ENCODE measurements at places on chromosomes 7 and 10.

GRCh38 chr7:156886020-156886795, 6.8 kb downstream of the LMBR1 start:
- DNase-seq = no peak

DNA sequence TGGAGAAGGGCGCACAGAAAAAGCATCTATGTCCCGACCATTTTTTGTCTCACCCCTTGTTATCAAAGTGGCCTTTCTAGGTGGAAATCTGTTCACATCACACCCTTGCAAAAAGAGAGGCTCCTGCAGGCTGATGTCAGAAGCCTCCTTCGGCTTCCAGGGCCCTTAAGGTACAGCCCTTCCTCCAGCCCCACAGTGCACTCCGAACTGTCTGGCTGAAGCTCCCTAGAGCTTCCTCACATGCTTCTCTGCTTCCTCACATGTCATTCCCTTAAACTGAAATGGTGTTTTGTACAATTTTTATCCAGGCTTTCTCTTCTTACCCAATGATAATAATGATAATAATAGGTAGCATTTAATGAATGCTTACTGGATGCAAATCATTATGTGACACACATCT, 210.3 kb downstream of the INHBA start:
- DNase-seq = no peak

DNA sequence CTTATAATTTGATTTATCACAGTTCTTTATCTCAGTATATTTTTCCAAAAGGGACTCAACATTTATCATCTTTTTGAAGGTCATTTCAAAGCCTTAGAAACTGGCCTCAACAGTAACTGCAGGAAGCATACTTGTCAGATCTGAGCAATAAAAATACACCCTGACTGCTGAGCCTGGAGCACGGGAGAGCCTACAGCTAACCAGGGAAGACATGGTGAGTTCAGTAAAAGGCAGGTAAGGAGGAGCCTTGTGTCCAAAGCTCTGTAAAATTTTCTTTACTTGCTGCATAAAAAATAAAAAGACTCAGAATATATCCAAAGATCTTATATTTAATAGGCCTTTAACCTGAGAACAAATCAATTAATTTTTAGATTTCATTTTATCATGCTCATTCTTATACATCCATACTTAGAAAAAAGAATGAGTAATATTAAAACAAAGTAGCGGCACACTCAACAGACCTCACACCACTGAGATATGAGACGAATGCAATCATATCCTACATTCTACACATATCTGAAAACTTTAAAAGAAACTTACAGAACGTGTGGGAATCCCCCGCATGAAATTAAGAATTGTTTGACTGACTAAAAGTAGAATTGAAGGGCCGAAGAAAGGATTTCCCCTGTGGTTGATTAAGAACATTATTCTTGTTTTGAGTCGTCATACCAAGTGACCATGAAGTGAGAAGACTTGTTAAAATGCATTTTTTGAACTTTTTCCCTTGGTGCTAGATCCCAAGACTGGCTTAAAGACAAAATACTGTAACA, 296.4 kb upstream of the MKLN1 start:
- DNase-seq = no peak

DNA sequence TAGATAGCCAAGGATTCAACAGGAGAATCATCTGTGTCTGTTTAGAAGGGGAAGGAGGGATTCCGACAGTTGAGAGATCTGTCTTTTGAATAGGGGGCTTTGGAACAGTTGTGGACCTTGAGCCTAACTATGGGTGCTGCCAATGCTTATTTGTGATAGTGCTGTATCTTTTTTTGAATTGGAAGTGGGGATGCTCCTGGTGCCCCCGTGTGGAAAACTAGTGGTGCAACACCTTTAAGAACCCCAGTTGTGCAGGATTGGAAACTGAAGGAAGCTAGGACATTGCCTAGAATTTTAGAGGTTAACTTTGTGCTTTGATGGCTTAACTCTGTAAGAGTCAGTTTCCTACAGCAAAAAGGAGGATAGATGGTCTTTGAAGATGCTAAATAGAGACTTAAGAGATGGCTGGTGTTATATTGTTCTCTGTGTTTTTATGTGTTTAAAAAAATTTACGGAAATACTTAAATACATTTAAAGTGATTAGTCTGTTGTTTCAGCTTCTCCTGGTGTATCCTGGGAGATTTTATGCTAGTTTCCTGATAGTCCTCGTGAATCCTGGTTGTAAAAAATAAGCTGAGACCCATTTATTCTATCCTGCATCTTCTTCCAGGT, 69.3 kb downstream of the AP3M1 start:
- DNase-seq = peak; percentile 60

DNA sequence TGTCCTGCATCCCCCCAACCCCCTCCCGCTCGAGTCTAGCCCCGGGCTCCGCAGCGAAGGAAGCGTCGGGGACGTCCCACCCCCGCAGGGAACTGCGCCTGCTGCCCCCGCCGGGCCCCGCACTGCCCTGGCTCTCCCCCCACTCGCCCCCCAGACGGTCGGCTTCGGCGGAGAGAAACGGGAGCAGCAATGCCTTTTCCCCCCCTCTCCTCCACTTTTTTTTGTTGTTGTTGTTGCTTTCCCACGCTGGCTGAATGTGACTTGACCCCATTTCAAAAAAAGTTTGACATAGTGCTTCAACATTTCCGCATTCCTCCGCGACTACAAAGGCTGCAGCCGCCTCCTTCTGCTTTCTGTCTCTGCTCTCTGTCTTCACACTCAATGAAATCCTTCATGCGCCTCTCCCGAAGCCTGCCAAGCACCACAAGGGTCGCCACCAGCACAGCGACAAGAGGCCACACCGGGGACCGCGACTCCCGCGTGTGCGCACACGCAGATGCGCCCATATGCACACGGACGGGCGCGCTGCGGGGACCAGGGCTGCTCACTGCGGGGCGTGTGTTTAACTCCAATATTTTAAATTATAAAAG, 1.0 kb downstream of the CDK6 start:
- DNase-seq = peak; percentile 78

- no peak for DNase-seq
Observed at GRCh38 chr7:2046581-2047565, 185.9 kb downstream of the MAD1L1 start.

DNA sequence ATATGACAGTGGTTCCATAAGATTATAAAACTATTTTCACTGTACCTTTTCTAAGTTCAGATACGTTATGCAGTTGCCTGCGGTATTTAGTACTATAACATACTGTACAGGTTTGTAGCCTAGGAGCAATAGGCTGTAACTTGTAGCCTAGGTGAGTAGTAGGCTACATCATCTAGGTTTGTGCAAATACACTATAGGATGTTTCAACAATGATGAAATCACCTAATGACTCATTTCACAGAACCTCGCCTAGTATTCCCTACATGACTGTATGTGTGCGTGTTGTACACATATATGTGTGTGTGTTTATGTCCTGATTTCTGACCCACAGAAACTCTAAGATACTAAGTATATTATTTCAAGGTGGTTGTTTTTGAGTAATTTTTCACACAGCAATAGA, 139.0 kb downstream of the HERPUD2 start:
- DNase-seq = no peak

- DNase-seq = no peak
Observed at GRCh38 chr7:158443688-158444483, 143.7 kb downstream of the PTPRN2 start.

DNA sequence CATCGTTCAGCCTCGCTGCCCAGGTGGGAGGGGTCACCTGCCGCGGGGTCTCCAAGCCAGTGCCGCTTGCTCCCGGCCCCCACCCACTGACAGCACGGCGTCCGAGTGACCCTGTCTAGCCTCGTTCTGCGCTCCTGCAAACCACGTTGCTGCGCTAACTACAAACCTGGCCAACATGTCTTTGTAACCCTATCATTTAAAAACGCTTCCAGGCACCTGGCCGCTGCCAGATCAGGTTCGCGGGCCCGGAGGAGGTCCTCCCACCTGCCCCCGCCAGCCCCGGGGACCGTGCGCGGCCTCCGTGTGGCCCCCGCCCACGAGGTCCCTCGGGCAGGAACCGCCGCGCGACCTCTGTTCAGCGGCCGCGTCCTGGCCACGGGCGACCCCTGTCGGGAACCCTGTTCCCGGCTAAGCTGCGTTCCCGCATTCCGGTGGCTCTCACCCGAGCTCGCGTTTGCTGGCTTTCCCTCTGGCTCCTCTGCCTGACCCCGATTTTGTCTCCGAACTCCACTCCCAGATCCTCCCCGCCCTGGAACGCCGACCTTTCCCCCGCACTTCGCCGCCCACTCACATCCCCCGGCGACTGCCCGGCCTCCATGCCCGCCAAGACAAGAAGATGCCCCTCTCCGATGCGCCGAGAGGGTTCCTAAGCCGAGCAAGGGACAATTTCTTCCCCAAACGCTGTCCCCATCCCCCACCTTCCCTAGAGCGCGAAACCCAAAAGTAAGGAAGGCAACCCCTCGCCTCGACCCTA, 2.4 kb downstream of the SFMBT2 start:
- DNase-seq = peak; percentile 33

- peak; percentile 83 for DNase-seq
Observed at GRCh38 chr10:15324611-15325010, 46.5 kb downstream of the FAM171A1 start.

GRCh38 chr7:28018020-28018419, 162.6 kb downstream of the JAZF1 start:
- DNase-seq = no peak

DNA sequence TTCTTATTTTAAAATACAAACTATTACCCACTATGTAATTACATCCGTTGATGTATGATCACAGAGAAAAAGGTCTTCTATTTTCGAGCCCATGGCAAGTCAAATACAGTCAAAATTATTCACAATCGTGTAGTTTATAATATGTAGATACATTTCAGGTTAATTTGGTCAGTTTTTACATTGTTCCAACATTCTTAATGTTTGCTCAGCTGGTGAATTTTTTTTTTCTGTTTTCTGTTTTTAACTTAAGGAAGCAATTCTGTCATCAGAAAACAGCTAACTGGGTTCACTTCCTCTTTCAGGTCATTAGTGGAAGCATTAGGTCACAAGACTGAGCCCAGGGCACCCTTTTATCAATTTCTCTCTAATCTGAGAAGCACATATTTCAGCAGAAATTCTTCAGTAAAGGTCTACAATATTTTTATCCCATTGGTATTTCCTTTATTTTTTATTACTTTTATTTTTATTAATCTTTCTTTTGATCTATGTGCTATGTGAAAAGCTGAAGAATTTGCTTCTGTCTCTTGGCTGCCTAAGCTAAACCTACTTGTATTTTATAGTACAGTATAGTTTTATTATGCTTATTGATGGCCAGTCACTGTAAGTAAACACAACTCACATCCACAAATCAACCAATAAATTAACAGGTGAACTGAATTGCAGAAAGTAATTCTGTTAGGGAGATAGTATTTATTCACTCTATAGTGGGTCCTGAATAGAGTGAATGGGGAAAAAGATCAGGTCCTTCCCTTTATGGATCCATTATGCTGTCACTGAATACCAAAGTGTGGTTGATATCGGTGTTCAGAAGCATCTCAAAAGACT, 84.6 kb downstream of the ICA1 start:
- DNase-seq = no peak

DNA sequence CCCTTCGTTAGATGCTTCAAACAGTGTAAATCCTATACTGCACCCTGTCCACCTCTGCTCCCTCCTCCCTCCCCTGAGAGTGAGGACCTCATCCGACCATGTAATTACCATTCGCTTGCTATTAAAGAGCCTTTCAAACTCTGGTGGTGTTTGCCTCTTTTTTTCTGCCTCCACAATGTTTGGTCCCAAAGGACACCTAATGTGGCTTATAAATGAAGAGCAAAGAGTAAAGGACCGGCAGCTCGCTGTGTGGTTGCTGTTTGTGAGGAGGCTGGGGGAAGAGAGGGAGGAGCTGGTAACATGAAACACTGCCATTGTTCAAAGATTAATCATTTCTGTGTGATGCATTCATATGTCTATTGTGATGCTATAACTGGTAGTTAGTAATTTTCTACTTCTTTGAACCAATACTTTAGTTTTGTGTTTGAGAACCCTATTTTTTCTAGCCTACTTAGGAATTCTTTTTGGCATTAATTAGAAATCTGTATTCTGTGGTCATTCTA, 27.9 kb downstream of the MTURN start:
- DNase-seq = peak; percentile 66

- no peak for DNase-seq
Observed at GRCh38 chr7:111012799-111013675, 77.9 kb upstream of the LRRN3 start.

DNA sequence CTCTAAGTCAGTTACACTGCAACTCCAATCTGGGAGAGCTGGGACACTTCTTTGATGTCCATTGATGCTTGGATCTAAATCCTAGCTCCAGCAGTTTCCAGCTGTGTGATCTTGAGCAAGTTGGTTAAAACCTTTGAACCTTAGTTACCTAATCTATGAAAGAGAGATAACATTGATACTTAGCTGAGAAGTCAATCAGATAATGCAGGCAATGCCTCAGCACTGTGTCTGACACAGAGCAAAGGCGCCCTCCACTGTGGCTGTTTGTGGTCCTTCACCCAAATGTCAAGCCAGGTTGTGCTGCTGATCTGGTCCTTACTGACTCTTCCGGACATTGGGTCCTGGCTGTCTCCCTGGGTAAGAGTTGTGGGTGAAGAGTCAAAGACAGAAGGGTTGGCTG, 20.2 kb downstream of the DNTT start:
- DNase-seq = no peak

- no peak for DNase-seq
Observed at GRCh38 chr10:92385831-92386230, 94.9 kb downstream of the MARCHF5 start.

GRCh38 chr7:98372993-98373392, 27.9 kb downstream of the BAIAP2L1 start:
- peak; percentile 75 for DNase-seq

- no peak for DNase-seq
Observed at GRCh38 chr7:117972606-117973005, 99.4 kb upstream of the CTTNBP2 start.

DNA sequence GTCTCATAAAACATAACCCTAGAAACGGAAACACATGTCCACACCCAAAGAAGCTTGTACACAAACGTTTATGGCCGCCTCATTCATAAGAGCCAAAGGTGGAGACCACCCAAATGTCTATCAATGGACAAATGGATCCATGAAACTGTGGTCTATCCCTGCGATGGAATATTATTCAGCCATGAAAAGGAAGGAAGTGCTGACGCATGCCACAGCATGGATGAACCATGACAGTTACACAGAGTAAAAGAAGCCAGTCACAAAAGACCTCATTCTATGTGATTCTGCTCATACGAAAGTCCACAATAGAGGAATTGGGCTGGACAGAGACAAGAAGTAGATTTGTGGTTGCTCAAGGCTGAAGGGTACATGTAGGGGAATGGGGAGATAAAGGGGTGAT, 10.8 kb downstream of the CHST15 start:
- no peak for DNase-seq

DNA sequence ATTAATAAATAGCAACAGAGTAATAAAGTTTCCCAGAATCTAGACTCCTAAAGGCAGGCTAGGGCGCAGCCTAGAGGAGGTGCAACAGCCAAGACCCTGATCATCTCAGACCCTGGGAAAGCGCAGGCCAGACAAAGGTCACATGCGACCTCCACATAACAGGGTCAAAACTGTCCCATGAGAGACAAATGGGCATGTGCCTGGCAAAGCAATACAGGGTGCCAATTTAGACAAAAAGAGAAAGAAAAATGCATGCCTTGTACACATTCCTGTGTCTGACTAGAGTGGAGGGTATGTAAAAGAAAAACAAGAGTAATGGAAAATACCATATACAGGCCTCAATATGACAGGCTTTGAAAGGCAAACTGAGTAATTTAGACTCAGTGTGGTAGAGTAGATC, 22.2 kb downstream of the MPP7 start:
- DNase-seq = peak; percentile 59

- DNase-seq = no peak
Observed at GRCh38 chr7:159141660-159142059, 3.0 kb downstream of the VIPR2 start.
